ENCODE measurements at places on chromosomes 6 and 20. TPM values are rescaled to one million over a fixed set of nuclear protein-coding genes. Genes with fewer than 3 reads are reported as not detected.

Gene TRIM15
- not detected for total RNA-seq

Gene WFDC2
- total RNA-seq: not detected

Gene PTGIS
- 1,011 TPM for total RNA-seq

Gene PBOV1
- not detected for total RNA-seq

Gene PMEPA1
- 1.4 TPM for total RNA-seq

Gene SIRPD
- total RNA-seq: not detected

Gene NAA20
- 49.3 TPM for total RNA-seq

Gene GRM1
- under 0.01 TPM for total RNA-seq

Gene HDGFL1
- not detected for total RNA-seq

Gene OR2H2
- not detected for total RNA-seq

Gene C6orf141
- 5.7 TPM for total RNA-seq

Gene LINC00237
- total RNA-seq: not detected

Gene KCNK16
- total RNA-seq: not detected

Gene ERVFRD-1
- not detected for total RNA-seq

Gene NCOA5
- total RNA-seq: 24.0 TPM

Gene EYS
- 0.09 TPM for total RNA-seq

Gene MYLK4
- total RNA-seq: 0.98 TPM

Gene SSTR4
- not detected for total RNA-seq

Gene PTK6
- total RNA-seq: not detected

Gene GPSM3
- total RNA-seq: 0.90 TPM

Gene C6orf136
- total RNA-seq: 5.2 TPM

Gene LEMD2
- 75.3 TPM for total RNA-seq

Gene CYP24A1
- total RNA-seq: 0.98 TPM

Gene VGLL2
- total RNA-seq: not detected

Gene ARMC12
- 0.45 TPM for total RNA-seq

Gene PPIL4
- 36.1 TPM for total RNA-seq

Gene SLC4A11
- total RNA-seq: 0.49 TPM

Gene SPTLC3
- 6.8 TPM for total RNA-seq

Gene C4B
- 4.1 TPM for total RNA-seq

Gene SLC17A2
- not detected for total RNA-seq

Gene SOX18
- not detected for total RNA-seq

Gene CST7
- total RNA-seq: not detected

Gene SYNJ2
- 15.2 TPM for total RNA-seq

Gene NKX2-2
- total RNA-seq: not detected

Gene KHDRBS2
- not detected for total RNA-seq

Gene SLC32A1
- not detected for total RNA-seq

Gene E2F1
- 23.7 TPM for total RNA-seq

Gene ADISSP
- total RNA-seq: 37.7 TPM

Gene GJA10
- not detected for total RNA-seq

Gene PI16
- total RNA-seq: 1.5 TPM

Gene PLAGL1
- total RNA-seq: 35.2 TPM

Gene C6orf58
- not detected for total RNA-seq

Gene C6orf15
- total RNA-seq: not detected

Gene CST8
- not detected for total RNA-seq

Gene PAX1
- not detected for total RNA-seq

Gene FAM8A1
- 12.0 TPM for total RNA-seq

Gene OOEP
- total RNA-seq: not detected

Gene YTHDF1
- total RNA-seq: 24.8 TPM

Gene TDRD6
- 1.8 TPM for total RNA-seq

Gene CDSN
- total RNA-seq: not detected

Gene MLN
- total RNA-seq: not detected

Data from fibroblast of the aortic adventitia (primary cell).